Stimulated activated CD4-positive, alpha-beta T cell treated with anti-CD3 and anti-CD28 coated beads, Interleukin-2, amount 100 ng/mL, for 48 hours (primary cell): ENCODE measurements at places on chromosomes 16 and 17.
A peak's percentile ranks its signal among the peaks of the same experiment; 100 is the strongest.

DNA sequence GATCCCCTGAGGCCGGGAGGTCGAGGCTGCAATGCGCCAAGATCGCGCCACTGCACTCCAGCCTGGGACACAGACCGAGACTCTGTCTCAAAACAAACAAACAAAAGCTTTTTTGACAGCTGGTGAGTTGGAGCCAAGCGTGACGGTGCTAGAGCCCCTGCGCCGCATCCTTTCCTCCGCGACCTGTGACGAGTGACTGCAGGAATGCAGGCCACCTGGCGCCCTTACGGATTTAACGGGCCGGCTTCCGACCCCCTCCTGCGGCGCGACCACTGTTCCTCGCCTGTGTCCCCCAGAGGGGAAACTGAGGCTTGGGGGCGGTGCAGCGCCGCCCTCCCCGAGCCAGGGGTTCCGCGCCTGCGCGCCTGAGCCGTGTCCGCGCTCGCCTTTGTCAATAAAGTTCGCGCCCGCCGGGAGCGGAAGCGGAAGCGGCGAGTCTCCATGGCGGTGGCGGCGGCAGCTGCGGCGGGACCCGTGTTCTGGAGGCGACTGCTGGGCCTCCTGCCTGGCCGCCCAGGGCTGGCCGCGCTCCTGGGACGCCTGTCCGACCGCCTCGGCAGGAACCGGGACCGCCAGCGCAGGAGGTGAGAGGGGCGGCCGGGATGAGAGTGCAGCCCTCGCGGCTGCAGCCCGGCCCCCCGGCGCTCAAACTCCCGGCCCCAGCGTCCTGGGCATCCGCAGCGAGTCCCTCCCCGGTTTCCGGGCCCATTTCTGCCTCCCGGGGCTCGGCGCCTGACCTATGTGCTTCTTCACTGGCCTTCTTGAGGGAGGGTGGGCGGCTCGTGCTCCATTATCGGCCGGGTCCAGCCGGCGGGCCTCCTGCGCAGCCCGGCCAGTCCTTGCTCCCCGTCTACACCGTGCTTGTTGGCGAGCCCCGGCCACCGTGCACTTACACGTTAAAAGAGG lies at the start of gene PGS1:
Gene PGS1, plus strand, starts transcription at position 425 of the 906 bp plus-strand sequence. Its CDS starts 17 bp downstream, at position 442.
- peak; percentile 79 for DNase-seq

DNA sequence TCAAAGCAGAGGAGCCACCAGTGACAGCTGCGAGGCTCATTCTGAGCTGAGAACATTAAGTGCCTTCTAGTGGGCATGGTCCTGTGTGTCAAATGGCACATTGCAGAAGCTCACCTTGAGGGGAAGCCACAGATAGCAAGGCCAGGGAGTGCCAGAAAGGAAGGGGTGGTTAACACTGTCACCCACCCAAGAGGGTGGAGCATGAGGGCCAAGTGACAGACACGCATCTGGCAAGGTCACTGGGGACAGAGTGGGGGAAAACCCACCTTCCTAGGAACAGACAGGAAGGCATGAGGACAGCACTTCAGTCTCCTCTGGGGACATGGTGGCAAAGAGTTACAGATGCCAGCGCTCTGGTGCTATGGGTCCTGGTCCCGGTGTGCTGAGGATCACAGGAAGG lies 22.1 kb downstream of the NUBP1 start:
- no peak for DNase-seq

GRCh38 chr16:81723098-81723723 lies 55.9 kb upstream of the PLCG2 start:
- DNase-seq = peak; percentile 37

GRCh38 chr16:28181515-28181914 lies 30.2 kb downstream of the XPO6 start:
- DNase-seq = no peak

DNA sequence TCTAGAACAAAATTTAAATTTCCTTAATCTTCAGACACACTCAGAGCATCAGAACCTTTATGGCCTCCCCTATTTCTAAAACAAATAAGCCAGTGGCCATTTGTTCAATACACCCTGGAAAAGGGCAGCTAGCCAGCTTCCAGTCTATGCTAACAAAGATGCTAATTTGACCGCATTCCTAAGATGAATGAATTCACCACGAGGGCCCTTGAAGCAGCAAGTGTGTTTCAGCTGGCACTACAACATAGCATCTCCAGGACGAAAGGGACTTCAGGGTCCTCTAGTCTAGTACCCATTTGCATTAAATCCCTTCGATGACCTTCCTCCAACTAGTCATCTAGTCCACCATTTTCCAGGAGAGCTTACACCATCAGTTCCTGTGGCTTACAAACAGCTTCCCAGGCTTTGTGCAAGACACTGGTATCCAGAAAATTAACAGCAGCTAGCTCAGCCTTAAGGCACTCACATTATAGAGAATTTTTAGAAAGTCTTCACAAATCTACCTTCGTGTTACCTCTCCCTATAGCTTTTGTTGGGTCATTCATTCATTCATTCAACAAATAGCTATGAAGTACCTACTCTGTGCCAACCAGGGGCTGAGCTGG lies 10.9 kb downstream of the KRT37 start:
- DNase-seq = no peak

GRCh38 chr17:33508215-33508614 lies 215.1 kb upstream of the ASIC2 start:
- no peak for DNase-seq

- no peak for DNase-seq
Measured at GRCh38 chr17:327971-328370, 24.6 kb downstream of the RPH3AL start.

DNA sequence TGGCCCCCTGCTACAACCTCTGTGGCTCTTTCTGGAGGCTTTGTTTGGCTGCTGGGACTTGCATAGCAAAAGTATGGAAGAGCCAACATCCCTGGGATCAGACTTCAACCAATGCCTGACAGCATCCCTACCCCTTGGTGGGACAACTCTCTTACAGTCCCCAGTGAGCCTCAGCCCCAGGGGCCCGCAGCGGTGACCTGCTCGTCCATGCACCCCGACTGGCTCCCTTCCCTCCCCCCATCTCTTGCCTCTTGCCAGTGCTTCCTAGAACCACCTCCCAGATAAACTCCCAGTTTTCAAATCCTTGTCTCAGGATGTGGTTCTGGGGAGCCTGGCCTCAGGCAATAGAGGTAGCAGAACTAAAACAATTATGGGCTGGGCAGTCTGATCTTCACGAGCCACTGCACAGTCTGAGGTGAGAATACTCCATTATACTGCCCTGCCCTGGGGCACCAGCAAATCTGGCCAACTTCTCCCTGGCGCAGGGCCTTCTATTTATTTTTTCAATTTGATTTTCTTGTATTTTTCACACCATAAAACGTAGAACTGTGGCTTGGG lies 86.6 kb upstream of the BRD7 start:
- DNase-seq = no peak

DNA sequence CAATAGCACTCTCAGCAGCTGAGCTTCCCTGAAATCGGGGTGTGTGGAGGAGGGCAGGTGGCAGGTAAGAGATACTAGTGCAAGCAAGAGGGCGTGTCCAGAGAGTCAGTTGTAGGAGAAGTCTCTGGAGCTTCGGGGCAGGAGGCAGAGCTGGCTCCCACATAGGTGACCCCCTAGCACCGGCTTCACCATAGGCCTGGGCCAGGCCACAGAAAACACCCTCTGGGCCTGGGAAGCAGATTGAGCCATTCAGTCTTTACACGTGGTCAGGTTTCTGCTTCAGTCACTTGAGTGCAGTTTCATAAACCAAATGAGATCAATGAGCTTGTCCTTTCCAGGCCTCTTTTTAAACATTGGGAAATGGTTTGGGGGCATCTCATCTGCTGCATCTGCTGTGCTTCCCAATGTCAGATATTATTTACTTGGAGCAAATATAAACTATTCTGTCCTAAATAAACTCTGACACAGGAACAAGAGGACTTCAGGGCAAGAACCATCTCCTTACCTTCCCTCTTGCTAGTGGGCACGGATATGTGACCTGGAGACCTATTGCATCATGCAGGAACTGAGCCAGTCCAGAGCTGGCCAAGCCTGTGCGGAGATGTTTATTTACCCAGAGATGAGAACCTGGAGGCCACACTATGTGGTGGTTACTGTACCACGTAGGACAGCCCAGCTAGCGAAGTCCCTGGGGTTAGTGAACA lies 16.1 kb downstream of the CCR7 start:
- DNase-seq = no peak

GRCh38 chr16:12268606-12269005 lies 292.1 kb downstream of the SNX29 start:
- no peak for DNase-seq

- DNase-seq = no peak
Measured at GRCh38 chr16:86480444-86480843, 29.9 kb upstream of the FOXF1 start.

GRCh38 chr16:77579351-77579891 lies 142.9 kb upstream of the NUDT7 start:
- no peak for DNase-seq

- DNase-seq = no peak
Measured at GRCh38 chr17:80793851-80794267, 197.8 kb upstream of the CHMP6 start.

- DNase-seq = peak; percentile 47
Measured at GRCh38 chr17:3738562-3739295, 15.0 kb downstream of the HASPIN start.

GRCh38 chr16:23433261-23433920 lies 19.6 kb downstream of the COG7 start:
- DNase-seq = no peak

DNA sequence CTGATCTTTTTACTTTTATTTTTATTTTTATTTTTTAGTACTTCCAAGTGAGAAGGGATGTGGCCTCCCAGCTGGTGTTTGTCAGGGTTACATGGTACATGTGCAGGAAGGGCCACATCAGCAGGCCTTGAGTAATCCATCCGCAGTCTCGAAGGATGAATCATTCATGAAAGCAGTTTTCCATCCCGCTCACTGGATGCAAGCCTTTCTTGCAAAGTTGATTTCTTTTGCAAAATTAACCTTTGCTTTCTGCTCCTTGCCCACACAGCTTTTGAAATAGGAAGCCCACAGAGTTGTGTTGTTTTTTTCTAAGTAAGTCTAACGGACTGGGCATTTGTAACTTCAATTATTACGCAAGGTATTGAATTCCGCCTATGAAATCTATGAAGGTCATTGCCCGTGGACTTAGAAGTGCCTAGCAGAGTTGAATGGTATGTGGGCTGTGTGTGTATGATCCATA lies 157.4 kb downstream of the PRKCA start:
- no peak for DNase-seq

GRCh38 chr17:61009663-61010062 lies 332.0 kb downstream of the BCAS3 start:
- no peak for DNase-seq

GRCh38 chr17:61981323-61981722 lies 53.5 kb upstream of the INTS2 start:
- DNase-seq = no peak

DNA sequence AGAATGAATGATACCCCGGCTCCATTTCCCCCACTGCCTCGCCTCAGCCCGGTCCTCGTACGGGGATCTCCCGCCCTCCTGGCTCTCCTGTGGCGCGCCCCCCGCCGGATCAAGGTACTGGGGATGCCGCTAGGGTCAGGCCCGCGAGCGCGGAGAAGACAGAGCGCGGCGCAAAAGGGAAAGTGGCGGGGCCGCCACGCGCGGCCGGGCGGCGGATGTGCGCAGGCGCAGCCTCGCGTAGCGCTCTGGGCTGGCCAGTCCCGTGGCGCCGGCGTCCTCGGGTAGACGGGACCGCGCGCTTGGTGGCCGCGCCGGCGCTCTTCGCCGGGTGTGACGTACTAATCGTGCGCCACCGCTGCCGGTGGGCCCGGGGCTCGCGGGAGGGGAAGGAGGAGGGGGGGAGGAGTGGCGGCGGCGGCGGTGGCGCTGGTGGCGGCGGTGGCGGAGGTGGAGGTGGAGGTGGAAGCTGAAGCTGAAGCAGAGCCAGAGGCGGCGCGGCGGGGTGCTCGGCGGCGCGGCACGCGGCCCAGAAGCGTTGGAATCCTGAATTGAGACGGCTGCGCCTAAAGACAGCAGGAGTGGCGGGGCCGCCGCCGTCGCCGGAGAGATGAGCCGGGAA lies at the start of gene SENP3:
Gene SENP3, plus strand, starts transcription at position 331 of the 619 bp plus-strand sequence. CDS start 1,158 bp downstream, outside the sequence.
- DNase-seq = peak; percentile 90

- DNase-seq = no peak
Measured at GRCh38 chr16:50024207-50024606, 818 bp upstream of the CNEP1R1 start.

DNA sequence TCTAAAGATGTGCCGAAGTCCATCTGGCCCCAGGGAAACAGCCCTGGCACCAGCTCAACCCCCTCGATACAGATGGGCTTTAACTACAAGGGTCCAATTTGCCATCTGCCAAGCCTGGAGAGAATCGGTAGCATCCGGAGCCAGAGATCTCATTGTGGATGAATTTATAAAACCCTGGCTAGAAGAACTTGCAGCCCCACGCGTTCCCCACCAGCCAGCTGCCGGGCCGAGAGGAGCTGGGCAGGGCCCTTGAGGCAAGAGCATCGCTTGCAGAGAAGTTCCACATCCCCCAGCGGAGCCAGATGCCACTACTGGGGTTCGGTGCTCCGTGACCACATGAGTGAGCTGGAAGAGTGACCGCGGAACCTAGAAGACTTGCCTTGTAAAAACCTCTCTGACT lies 65.3 kb upstream of the NOL11 start:
- no peak for DNase-seq

GRCh38 chr17:17921192-17922069 lies 50.8 kb downstream of the TOM1L2 start:
- no peak for DNase-seq

DNA sequence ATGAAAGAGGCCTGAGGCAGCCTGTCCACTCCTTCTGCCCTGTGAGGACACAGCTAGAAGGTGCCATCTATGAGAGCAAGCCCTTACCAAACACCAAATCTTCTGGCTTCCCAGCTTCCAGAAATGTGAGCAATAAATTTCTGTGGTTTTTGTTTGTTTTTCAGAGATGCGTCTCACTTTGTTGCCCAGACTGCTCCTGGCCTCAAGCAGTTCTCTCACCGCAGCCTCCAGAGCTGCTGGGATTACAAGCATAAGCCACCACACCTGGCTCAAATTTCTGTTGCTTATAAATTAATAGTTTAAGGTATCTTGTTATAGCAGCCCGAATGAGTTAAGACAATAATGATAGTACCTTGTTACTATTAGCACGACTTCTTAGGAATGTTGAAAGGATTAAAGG lies 12.5 kb upstream of the SLC16A11 start:
- DNase-seq = no peak

- DNase-seq = no peak
Measured at GRCh38 chr16:970386-970765, 408 bp downstream of the LMF1 start.

DNA sequence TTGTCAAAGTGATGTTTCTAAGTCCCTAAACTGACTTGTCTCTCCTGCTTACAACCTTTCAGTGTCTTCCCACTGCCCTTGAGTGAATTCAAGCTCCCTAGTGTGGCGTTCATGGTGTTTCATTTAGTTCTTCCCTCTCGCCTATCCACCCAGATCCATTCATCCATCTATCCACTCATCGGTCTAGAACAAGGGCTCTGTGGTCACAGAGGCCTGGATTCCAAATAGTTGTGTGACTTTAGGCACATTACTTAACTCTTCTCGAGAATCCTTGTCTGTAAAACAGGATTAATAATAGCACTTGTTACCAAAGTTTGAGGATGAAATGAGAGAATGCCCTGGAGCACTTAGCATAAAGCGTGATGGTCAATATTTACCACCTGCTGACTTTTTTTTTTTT lies 870 bp upstream of the TAC4 start:
- no peak for DNase-seq

GRCh38 chr16:77402672-77403071 lies 32.2 kb downstream of the ADAMTS18 start:
- DNase-seq = no peak
